ENCODE measurements at places on chromosomes 12 and 14.

- DNase-seq: no peak
Observed at GRCh38 chr14:50263321-50263720, 31.9 kb upstream of the SOS2 start.

DNA sequence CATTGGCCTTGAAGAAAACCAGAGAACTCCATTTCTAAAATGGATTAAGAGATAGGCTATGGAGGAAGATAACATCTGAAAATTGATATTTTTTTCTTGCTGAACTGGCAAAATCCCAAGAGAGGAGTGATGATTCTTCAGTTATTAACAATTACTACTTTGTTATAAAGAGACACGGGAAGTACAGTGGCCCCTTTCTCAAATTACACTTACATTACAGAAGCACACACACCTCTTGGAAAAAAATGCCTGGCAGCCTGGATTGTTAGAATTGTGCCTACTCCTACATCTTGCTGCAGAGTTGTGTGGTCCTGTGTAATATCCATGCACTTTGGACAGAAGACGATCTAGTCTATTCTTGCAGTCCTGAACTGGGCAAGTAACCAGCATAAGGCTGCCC lies 71.7 kb downstream of the TGFB3 start:
- DNase-seq: no peak

GRCh38 chr14:68785534-68786490 lies 7.1 kb downstream of the ZFP36L1 start:
- DNase-seq: no peak

DNA sequence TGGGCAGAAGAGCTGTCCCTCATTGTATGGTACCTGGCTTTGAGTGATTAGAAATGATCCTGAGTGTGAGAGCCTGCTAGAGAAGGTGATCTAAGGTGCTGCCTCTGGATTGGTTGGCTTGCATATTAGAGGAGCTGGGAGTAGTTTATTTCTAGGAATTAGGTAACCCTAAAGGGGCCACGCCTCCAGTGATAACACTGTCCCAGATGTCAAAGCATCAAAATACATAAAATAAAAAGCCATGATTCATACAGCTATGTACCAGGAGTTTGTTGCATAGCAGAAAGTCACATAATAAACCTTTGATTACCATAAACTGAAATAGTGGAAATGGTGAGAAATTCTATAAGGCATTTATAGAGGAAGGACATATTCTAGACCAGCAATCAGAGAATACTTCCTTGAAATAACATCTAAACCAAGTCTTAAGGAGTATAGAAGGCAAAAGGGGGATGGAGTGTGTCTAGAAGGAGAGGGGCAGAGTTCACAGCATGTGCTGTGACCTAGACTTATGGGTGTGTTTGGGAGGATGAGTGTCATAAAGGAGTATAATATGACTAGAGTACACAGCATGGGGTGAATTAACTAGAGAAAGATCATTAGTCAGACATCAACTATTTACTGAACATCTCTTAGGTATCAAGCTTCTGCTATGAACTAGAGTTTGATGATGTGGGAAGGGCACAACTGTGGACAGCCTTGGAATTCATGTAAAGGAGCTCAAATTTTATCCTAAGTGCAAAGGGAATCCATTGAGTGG lies 686.4 kb downstream of the GALC start:
- DNase-seq: no peak

GRCh38 chr14:60381909-60382308 lies 104.0 kb downstream of the C14orf39 start:
- no peak for DNase-seq

- DNase-seq: no peak
Observed at GRCh38 chr12:62331306-62331705, 71.1 kb downstream of the USP15 start.

DNA sequence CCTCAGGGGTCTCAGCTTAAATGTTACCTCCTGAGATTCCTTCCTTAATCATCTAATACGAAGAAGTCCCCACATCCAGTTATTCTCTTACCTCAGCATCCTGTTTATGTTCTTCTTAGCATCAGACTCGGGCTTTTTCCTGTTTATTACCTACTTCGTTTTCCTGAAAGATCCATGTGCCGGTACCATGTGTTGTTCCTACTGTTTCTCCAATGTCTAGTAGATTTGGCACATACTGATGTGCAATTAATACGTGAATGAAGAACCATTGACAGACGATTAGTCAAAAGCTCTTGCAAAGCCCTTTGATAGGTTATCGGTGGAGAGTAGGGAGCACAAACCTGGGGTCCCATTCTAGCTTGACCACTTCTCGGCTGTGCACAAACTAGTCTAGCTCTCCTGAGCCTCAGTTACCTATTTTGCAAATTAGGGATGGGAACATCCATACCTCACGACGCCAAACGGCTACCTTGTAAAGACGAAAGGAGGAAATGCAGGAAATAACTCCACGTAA lies 735 bp upstream of the MAPKAPK5 start:
- peak; percentile 23 for DNase-seq

- DNase-seq: no peak
Observed at GRCh38 chr12:15555446-15555845, 233.1 kb downstream of the PTPRO start.

DNA sequence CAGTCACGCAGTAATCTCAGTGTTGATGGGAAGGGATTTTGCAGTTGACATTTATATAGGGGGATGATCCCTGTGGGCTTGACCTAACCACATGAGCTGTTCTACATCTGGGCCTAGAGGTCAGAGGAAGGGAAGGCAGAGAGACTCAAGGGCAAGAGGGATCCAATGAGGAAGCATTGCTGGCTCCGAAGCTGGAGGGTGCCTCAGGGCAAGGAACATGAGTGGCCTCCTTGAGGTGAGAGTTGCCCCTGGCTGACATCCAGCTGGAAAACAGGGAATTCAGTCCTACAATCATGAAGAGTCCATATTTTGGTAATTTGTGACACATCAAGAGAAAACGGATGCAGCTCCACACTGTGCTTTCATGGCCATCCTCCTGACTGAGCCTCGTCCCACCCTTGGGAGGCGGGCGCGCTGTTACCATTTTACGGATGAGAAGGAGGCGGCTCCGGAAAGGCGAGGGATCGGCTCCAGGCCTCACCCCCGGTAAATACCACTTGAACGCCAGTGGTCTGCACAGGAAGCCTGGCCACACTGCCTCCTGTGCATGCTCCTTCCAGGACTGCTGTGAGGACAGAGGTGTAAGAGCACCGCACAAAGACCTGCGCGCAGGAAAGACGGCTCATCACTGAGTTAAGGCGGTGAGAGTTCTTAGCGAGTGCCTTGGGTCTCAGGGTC lies 18.5 kb upstream of the FKBP4 start:
- DNase-seq: no peak

DNA sequence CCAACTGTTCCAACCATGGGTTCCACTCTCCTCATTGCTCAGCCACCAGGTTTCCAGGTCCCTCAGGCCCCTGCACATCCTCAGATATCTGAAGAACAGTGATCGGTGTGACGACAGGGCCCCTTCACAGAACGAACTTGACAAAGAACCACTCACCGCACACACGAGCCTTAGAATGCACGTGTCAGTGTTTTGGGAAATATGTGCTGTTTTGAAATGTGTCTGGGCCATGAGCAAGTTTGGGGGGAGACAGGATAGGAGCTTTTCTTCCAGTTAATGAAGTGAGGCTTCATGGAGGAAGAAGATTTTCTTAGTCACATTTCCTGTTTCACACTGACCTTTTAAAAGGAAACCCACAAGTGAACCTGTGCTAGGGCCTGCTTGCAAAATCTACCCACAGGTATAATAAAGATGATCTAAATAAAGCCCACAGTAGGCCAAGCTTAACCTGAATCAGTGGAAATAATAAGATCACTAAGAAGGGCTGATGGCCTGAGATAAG lies 58.6 kb downstream of the ZFP36L1 start:
- DNase-seq: peak; percentile 49

- DNase-seq: no peak
Observed at GRCh38 chr14:101821528-101821927, 60.0 kb downstream of the PPP2R5C start.

GRCh38 chr14:61321385-61322010 lies at the start of gene PRKCH:
Gene PRKCH (plus strand): TSS chr14:61321579. CDS start chr14:61322102, 523 bp downstream.
- DNase-seq: peak; percentile 47

DNA sequence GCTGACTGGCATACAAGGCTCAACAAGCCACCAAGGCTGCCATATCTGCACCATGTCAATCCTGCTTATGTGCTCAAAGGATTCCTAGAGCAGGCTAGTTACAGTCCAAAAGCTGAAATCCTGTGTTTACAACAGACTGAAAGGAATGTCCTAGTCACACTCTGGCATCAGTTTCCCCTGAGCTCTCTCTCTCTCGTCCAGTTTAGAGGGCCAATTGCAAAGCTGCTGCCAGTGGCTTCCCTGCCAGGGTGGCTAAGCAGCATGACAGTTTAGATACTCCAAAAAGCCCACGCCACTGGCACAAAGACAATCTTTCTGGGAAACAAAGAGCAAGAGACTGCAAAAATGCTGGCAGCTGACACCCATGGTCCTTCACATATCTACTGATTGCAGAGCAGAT lies 392.1 kb downstream of the RPS29 start:
- no peak for DNase-seq

DNA sequence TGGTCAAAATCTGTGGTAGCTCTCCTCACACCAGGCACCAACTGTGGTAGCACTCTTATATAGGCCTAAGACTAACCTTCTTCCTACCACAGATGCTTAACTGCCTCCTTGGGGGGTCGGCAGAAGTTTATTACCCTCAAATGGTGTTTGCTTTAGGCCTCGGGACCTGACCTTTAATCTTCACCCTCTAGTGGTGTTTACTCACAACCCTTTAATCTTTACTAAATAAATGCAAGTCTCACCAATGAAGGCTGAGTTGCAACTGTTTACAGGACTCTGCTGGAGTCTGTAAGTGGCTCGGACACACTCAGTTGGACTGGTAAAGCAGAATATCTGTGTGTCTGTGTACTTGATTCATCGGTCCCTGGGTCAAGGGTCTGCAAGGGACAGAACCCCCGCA lies 29.4 kb downstream of the CCER1 start:
- DNase-seq: no peak

- no peak for DNase-seq
Observed at GRCh38 chr14:24254630-24255392, 8.2 kb downstream of the TGM1 start.

- DNase-seq: no peak
Observed at GRCh38 chr12:53418221-53418620, 5.4 kb upstream of the AMHR2 start.

DNA sequence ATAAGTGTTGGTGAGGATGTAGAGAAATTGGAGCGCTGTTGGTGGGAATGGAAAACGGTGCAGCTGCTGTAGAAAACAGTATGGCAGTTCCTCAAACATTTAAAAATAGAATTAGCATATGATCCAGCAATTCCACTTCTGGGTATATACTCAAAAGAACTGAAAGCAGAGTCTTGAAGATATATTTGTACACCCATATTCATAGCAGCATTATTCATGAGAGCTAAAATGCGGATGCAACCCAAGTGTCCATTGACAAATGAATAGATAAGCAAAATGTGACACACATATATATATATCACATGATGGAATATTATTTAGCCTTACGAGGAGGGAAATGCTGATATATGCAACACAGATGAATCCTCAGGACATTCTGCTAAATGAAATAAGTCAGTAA lies 84.7 kb upstream of the CEP83 start:
- DNase-seq: no peak

DNA sequence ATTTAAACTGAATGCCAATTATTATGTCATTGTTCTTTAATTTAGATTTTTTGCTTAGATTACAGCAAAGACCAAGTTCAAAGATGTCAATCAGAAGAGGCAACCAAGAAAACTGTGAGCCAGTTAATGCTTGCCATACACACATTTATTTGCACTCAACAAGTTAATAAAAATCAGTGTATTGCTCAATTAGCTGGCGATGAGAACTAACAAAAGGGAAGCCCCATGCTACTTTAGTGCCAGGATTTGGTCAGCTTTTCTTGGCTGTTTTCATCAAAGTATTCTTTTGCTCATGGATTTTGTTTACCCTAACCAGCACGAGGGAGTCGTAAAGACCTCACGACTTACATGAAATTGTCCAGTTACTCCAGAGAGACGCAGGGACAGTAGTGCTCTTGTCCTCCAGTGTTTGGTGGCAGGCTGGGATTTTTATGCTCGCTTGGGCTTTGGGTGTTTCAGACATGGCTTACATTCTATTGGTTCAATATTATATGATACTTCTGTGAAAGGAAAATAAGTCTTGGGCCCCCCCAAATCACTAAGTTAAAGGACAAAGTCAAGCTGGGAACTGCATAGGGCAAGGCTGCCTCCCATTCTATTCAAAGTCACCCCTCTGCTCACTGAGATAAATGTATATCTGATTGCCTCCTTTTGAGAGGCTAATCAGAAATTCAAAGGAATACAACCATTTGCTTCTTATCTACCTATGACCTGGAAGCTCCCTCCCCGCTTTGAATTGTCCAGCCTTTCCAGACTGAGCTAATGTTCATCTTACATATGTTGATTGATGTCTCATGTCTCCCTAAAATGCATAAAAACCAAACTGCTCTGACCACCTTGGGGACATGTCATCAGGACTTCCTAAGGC lies 7.4 kb upstream of the B4GALNT1 start:
- DNase-seq: no peak

DNA sequence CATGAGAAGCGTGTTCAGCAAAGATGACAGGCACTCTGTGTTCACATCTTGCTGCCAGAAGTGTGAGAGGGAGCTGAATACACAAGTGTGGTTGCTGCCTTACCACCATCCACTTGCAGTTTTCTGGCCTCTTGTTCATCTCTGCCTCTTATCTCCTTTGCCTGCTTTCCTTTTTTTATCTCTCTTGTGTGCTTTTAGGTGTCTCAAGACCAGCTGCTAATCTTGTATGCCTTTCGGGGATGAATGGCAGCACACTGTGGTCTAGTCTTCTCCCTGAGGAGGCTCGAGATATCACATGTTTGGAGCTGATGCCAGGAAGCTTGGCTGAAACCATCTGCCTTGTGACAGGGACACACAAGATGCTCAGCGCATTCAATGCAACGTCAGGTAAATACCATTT lies 17.2 kb downstream of the FAM234B start:
- DNase-seq: no peak

- DNase-seq: no peak
Observed at GRCh38 chr14:56390859-56391258, 188.7 kb upstream of the TMEM260 start.

All from GM19239 (cell line).